ENCODE measurements at places on chromosomes 4 and X. TPM values are rescaled to one million over a fixed set of nuclear protein-coding genes. Genes with fewer than 3 reads are reported as not detected.
A peak's percentile ranks its signal among the peaks of the same experiment; 100 is the strongest.

MGAT4D gene
- not detected for total RNA-seq

- DNase-seq, result no peak
These were observed 547.0 kb upstream of the POU3F4 start for GRCh38 chrX:82961129-82961528.

SLC30A9 gene
- total RNA-seq, result 96.8 TPM

- DNase-seq, result peak; percentile 62
These were observed 118.7 kb upstream of the AP1S2 start for GRCh38 chrX:15973299-15973698.

DNA sequence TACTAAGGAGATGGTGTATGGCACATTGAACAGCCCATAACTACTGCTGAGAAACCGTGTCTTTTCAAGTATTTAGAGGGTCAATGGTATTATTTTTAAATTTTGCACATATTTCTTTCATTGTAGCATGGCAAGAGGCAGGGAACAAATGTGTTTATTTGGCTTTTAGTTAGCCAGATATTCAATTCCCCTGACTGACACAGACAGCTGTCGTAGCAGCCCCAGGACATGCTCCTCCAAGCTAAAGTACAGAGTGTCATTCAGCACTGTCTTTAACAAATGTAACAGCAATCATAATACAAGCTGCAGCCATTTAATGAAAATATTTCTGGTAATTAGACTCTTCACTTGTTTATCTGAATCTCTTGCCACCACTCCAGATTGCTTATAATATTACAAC, 687.1 kb downstream of the KLHL13 start:
- no peak for DNase-seq
